ENCODE measurements at places on chromosomes 12 and 14.

- no peak for DNase-seq
Observed at GRCh38 chr12:12214635-12215131, 52.2 kb downstream of the LRP6 start.

- DNase-seq: peak; percentile 99
Observed at GRCh38 chr12:6607751-6608591, 792 bp upstream of the CHD4 start.

- no peak for DNase-seq
Observed at GRCh38 chr12:112031472-112031871, 18.2 kb downstream of the ERP29 start.

DNA sequence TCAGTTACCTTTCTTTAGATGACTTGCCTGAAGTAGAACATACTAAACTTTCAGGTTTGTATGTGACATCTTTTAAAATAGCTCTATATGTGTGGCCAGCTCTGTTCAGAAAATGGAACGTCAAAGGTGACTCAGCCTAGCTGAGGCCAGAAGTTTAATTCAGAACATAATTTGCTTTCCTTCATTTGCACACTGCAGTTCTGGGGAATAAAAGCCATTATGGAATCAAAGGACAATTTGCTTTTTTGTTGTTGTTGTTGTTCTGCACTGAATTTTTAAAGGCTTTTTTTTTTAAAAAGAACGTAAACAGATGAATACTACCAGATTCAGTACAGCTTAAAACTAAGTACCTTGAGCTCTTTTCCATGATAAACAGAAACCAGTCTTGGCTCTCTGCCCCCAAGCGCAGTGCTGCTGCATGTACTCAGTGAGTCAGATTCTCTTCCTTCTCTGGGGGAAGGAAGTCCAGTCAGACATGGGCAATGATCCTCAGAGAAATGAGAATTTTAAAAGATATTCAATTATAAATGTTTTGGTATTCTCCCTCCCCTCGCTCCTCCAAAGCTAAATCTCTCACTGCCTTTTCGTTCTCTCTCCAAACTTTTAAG, 644.2 kb downstream of the NOVA1 start:
- DNase-seq: no peak

- no peak for DNase-seq
Observed at GRCh38 chr14:72598306-72598705, 295.6 kb downstream of the DPF3 start.

DNA sequence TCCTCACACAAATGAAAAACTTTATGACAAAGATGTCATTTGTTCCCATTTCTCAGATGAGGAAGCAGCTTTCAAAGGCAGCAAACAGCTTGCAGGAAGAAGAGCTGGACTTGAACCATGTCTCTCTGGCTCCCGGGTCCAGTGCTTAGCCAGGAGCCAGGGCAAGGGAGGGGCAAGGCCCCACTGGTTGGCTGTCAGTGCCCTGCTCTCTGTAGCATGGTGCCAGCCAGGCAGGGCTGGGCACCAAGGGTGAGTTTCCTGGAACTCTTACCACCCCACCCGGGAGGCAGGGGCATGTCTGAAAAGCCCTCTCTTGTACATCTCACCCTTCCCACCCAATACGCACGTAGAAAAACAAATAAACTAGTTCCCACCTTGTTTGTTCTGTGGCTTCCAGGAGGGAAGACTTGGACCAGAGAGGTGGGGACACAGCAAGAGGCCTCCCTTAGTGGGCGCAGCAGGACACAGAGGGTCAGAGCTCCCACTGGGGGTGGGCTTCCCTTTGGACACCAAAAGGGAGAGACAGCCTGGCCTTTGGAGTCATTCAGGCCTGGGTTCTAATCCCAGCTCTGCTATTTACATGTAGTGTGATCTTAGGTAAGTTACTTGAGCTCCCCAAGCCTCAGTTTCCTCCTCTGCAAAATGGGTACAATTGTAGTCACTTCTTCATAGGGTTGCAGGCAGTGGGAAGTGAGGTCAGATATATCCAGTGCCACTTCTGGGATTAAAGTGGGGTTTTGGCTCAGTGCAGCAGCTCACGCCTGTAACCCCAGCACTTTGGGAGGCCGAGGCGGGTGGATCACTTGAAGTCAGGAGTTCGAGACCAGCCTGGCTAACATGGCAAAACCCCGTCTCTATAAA, 17.2 kb downstream of the TRPV4 start:
- DNase-seq: no peak

GRCh38 chr12:124543052-124543589, 24.3 kb downstream of the NCOR2 start:
- peak; percentile 41 for DNase-seq

- DNase-seq: no peak
Observed at GRCh38 chr12:77685901-77686300, 144.8 kb upstream of the NAV3 start.

- DNase-seq: peak; percentile 22
Observed at GRCh38 chr12:62813031-62813829, 121.7 kb downstream of the PPM1H start.

DNA sequence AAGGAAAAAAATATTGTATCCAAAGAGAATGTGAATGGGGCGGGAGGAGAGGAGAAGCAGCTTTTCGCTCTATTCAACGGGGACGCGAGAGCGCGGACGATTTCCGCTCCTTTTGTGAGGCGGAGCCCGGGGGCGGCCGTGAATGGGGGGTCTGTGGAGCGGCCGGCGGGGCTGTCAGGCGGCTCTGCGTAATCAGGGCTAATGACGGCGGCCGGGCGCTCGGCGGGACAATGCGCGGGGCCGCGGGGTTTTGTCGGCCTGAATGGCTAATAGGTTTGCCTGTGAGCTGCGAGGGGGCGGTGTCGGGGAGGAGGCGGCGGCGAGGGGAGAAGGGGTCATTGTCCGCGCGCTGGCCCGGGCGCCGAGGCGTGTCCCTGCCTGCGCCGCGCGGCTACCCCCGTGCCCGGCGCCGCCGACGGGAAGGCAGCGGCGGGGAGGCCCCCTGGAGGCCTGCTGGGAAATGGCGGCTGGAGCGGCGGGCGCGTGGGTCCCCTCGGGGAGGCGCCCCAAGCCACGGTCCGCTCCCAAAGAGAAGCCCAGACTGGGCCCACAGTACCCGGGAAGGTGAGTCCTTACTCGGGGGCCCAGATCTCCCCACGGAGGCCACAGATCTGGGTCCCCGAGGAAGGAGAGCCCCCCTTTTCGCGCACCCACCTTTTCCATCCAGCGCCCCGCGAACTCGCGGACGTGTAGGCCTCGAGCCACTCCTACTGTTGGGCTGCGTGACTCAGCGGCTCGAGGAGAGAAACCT, 6.0 kb downstream of the SIX6 start:
- no peak for DNase-seq

DNA sequence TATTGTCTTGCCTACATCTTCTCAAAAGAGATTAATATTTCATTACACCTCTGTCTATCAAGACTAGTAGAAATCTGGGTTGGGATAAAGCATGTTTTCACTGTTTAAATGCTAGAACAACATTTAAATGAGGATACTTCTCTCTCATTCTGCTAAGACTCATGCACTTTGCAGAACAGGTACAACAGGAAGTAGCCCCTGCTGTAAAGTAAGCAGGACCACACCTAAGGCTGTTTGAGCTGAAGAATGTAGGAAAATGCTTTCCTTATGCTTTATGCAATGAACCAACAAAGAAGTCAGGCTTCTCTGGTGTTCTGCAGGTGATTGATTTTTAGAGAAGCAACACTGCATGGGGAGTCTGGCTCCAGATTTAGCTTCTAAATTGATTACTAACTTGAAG, 89.4 kb downstream of the PAX9 start:
- DNase-seq: no peak

DNA sequence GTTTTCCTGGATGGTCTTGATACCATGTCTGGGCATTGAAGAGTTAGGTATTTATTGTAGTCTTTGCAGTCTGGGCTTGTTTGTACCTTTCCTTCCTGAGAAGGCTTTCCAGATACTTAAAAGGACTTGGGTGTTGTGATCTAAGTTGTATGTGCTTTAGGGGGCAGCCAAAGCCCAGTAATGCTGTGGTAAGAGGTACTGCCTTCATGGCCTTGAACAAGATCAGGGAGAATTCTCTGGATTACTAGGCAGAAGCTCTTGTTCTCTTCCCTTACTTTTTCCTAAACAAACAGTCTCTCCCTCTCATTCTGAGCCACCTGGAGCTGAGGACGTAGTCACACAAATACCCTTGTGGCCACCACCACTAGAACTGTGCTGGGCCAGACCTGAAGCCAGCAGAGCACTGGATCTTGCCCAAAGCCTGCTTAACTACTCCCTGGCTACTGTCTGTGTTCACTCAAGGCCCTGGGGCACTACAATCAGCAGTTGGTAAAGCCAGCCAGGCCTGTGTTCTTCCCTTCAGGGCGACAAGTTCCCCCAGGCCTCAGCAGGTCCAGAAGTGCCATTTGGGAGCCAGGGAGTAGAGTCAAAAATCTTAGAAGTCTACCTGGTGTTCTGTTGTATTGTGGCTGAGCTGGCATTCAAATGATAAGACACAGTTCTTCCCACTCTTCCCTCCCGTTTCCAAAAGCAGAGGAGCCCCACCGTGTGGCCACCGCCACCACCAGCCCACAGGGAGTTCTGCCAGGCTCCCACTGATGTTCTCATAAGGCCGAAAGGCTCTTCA, 11.4 kb downstream of the PRORP start:
- no peak for DNase-seq

- no peak for DNase-seq
Observed at GRCh38 chr12:90013409-90013808, 304.8 kb upstream of the ATP2B1 start.

DNA sequence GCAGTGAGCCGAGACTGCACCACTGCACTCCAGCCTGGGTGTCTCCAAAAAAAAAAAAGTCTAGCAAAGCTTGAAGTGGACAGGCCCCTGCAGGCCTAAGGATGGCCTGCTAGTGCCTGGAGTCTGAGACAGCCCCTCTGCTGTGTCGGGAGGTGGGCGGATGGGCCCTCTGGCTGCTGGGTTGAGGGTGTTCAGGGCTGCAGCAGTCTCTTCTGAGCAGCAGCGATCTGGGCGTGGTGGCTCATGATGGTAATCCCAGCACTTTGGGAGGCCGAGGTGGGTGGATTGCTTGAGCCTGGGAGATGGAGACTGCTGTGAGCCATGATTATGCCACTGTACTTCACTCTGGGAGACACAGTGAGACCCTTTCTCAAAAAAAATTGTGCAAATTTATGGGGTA, 57.0 kb downstream of the ADCK1 start:
- DNase-seq: no peak

- peak; percentile 49 for DNase-seq
Observed at GRCh38 chr14:105303949-105304348, 3.1 kb upstream of the BRF1 start.

DNA sequence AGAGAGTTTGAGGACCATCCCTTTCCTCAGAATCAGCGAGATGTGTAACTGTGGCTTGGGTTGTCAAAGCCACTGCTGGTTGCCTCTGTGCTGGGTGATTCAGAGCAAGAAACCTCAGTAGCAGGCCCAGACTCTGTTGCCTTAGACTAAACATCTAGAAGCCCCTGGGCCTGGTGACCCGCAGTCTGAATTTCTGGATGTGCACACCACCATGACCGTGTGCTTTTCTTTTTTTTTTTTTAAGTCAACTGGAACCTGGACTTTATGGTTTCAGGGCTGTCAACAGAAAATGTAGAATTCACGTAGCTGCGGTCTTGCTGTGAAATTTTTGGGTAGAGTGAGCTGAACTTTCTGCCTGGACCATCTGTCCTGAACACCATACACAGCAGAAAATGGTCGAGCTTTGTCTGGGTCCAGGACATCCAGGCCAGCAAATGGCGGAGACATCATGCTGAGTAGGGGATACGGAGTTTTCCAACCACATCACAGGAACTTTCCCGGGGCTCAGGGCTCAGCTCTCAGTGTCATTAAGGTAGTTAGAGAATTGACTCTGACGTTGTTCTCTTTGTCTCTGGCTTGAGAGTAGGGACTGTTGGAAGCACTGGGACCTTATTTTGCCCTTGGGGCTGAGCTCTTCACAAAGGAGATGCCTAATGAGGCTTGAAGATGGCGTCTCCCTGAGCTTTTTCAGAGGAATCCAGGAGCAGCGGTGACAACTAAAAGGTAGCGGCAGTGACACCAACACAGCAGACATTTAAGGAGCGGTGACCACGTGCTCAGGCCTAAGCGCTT, 23.0 kb upstream of the BATF start:
- DNase-seq: no peak

DNA sequence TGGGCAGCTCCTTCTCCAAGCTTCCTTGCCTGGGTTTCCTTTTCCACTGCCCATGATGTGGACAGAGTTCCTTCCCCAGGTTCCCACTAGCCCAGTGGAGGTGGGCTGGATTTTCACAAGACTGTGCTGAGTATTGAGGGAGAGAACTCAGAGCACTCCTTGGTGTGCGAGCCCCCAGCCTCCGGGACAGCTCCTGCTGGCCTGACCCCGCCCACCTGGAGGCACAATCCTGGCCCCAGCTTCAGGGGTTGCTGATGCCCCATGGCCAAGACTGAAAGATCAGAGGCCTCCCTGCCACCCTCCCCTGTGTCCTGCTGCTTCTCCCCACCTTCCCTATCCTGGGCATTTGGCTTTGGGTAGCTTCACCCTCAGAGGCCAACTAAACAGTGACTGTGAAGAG, 7.7 kb downstream of the KCNH3 start:
- DNase-seq: no peak

GRCh38 chr12:124428136-124428791, 133.4 kb downstream of the RFLNA start:
- DNase-seq: peak; percentile 32

- DNase-seq: no peak
Observed at GRCh38 chr14:101246894-101247841, 314.1 kb upstream of the DIO3 start.

DNA sequence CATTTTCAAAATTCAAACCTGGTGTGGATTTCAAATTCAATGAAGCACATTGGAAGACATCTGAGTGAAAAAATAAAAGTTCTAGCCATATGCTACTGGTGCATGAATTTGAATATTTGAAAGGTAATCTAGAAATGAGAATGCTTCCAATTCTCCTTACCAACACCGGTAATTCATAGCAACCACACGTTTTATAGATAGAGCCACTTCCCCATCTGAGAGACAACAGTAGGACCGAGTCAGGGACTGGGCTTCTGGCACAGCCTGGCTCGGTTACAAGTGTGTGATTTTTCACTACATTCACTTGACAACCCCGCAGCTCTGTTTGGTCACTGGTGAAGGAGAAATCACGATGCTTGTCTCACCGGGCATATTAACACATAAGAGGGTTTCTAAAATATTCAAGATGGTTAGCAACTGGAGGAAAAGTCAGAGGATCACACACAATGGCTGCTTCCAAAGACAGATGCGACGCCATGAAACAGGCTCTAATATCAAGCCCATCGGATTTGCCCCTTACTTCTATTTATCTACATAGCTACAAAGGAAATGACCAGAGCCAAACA, 86.5 kb upstream of the FOXN3 start:
- no peak for DNase-seq

- no peak for DNase-seq
Observed at GRCh38 chr12:10088955-10089900, 9.6 kb downstream of the CLEC1A start.

- no peak for DNase-seq
Observed at GRCh38 chr14:33057585-33057984, 118.9 kb downstream of the NPAS3 start.

- DNase-seq: no peak
Observed at GRCh38 chr12:93850481-93851256, 173.5 kb downstream of the CRADD start.
